ENCODE measurements at places on chromosomes 7 and 10.

- DNase-seq: no peak
Measured at GRCh38 chr10:12333380-12334185, 15.8 kb upstream of the CAMK1D start.

DNA sequence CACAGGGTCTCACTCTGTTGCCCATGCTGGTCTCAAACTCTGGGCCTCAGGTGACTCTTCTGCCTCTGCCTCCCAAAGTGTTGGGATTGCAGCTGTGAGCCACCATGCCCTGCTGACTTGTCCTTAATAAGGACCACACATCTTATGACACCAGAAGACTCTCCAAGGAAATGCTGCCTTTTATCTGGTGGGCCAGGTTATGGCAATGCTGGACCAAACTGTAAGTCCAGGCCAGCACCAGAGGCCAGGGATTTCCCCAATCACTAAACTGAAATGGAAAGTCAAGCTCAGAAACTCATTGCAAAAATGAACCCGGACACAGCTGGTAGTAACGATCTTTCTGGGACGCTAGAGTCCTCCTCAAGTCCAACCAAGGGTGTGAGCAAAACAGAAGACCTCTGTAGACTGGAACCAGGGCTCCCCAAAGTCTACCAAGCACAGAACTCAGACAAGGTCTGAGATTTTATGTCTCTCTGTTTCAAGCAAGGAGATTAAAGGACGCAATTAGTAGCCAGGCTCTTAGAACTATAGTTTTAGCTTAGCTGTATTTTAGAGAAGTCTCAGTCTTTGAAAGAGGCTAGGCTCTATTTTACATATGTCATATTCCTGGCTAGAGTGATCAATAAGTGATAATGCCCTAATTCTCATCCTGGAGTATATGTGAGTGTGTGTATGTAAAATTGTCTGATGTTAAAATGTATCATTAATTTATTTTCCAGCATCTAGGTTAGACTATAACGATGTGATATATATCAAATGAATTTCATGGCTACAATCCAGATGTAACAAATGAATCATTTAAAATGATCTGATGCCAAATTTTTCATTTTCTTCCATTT is 74.0 kb upstream of the ITGB1 start:
- no peak for DNase-seq

DNA sequence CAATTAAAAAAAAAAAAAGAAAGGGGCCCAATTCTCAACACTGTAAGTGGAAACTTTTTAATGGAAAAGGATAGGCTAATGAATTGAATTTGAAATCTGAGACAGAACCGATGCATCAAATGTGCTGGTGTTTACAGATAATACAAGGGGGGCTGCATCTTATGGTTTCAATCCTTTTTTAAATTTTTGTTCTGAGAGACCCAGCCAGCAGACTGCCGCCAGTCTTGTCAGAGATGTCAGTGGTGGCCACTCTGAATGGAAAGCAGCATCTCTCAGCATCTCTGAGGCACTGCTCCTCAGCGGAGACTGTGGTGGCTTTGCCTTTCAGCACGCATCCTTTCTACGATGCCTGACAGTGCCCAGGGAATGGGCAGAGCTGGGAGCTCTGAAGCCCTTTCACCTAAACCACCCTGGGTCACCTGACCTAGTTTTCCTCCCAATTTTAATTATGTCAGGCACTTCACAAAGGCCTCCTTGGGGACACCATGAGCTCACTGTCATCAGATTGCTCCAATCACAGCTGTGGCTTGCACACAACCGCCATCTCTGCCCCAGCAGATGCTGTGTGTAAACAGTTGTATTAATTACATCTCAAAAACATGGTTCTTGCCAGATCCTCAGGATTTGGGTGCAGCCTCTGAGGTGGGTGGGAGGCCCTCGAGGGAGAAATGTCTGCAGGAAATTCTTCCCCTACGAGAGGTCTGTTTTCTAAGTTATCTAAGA is 81.2 kb downstream of the EGFR start:
- no peak for DNase-seq

DNA sequence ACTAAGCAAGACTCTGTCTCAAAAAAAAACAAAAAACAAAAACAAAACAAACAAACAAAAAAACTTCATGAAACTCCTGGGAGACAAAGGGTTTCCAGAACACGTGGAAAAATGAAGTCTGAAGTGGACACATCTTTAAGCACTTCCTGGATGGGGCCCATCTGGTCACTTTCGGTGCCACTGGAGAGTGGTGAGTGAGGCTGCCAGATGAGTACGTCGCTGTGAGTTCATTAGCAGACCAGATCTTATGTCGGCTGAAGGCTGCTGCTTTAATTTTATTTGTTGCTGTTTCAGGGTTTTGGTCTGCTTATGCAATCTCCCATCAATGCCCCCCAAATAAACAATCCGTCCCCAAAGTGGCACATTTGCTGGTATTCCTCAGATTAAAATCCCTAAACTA is 64.4 kb downstream of the NPTX2 start:
- DNase-seq: no peak

GRCh38 chr7:101631224-101631714 is 2.2 kb upstream of the MYL10 start:
- DNase-seq: no peak

GRCh38 chr10:24642921-24643678 is 80.6 kb downstream of the ARHGAP21 start:
- DNase-seq: no peak

DNA sequence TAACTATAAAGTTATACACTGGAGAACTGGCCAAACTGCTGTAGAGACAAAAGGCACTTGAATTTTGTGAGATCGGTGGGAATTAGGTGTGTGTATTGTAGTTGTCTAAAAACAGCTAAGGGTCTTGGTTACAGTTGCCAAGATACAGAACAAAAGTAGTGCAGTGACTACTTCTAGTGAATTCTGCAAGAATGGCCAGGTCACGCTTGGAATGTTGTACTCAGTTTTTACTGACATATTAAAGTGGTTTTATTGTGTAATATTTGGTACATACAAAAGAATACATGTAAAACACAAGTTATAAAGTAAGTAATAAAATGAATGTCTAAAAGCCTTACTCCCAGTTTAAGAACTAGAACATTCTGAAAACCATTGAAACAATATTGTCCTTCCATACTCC is 42.4 kb downstream of the PRPF18 start:
- DNase-seq: no peak

DNA sequence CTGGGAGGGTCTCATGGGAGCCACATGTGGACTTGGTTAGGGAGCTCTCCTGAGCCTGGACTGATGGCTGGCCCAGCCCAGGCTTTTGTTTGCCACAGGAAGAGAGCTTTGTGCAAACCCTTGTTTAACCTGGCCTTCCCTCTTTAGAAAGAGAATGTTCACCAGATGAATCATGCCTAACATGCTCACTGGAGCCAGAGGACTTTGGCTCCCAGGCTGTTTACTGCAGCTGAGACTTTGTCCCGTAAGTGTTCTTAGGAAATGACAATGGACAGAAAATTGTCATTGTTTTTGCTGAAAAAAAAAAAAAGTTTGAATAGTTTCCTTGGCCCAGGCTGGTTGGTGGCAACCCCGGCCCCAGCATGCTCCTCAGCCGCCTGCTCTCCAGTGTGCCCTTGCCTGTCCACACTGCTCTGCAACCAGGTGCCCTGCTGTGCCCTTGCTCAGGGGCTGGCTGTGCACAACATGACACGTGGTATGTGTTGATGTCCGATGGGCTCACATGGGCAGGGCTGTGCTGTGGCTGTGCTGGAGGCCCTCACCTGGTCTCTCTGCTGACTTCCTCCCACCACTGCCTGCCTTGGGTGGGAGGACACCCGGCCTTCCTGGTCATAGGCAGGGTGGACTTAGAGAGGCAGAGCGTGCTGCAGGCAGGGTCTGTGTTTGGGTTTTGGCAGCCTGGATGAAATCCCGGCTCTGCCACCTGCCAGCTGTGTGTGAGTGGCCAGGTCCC is 215.3 kb upstream of the ZNF32 start:
- DNase-seq: no peak

- DNase-seq: no peak
Measured at GRCh38 chr10:71063401-71063800, 149.0 kb upstream of the UNC5B start.

DNA sequence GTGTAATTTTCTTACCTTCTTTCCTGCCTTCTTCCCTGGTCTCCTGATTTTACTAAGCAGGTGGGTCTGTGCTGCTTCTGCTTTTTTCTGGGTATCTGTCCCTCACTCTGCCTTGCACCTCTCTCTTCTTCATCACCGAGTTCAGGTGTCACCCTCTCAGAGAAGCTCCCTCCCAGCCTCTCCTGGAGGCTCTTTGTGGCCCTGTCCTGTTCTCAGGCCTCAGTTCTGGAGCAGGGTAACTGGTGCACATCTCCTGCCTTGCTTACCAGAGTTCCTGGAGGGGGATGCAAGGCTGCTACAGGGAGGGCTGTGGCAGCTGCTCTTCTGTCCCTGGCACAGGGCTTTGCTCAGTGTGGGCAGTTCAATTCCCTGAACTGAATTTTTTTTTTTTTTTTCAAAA is 66.1 kb downstream of the RBM33 start:
- DNase-seq: no peak

GRCh38 chr10:241451-241850 is 106.2 kb downstream of the ZMYND11 start:
- DNase-seq: no peak

GRCh38 chr7:28297801-28298459 is 114.4 kb upstream of the CREB5 start:
- no peak for DNase-seq

DNA sequence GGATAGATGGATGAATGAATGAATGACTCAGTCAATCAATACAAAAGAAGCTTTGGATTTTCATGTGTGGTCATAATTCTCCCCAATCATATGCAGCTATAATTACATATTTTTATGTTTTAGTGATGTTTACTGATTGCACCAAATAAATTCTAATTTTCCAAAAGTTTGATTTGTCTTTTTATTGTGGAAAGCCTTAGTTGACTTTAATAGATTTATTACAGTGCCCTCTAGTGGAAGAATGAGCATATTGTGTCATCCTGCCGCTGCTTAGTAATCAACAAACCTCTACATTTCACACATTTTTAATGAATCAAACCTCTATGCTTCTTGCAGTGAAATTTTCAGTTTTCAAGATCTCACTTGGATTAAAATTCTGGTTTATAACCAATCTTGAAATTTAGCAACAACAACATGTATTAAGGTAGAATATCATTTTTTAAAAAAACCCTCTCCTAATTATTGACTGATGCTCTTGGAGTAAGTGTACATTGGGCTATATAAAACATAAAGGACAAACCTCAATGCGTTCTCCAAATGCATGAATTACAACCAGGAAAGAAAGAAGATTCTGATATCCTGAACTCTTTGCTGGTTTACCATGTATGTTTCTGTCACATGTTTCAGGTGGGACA is 55.6 kb upstream of the PNLIP start:
- DNase-seq: no peak

- no peak for DNase-seq
Measured at GRCh38 chr10:86226781-86227201, 139.8 kb downstream of the GRID1 start.

DNA sequence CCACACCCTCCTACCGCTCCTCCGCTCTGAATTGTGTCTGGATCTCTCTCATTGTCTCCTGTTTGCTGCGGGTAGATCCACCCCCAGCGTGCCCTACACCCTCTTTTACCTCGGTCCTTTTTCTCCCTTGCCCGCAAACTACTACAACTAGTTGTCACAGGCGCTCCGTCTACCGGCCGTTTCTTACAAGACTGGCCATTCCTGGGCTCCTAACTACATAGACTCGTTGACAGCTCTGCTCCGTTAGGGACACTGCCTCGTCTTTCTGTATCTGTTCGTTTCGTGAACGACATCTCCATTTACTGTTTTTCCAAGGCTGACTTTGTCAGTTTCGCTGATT is 786 bp downstream of the TAF3 start:
- no peak for DNase-seq

DNA sequence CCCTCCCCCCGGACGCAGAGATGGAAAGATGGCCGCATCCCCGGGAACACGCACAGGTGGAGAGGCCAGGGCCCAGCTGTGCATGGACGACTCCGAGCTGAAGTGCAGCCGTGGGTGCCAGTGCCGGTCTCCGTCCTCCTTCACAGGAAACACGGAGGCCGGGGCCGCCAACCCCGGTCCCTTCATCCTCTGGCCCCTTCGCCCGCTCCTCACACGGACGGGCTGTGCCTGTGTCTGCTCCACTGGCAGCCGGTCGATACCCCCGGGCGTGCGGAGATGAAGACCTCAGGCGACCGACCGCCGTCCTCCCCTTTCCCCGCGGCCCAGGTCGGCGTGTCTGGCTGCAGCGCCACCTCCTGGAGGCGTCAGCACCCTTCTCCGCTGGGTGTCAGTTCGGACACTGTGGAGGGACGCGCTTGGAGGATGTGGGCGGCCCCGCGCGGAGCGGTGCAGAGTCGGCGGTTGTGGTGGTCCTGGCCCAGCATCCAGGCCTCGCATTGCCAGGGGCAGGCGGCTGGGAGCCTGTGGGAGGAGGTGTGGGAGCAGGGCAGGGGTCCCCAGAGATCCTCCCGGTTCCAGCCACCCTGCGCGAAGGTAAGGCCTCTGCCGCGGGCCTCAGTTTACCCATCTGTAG is 9.9 kb downstream of the ZNF511 start:
- peak; percentile 50 for DNase-seq

GRCh38 chr10:79128923-79129305 is 60.1 kb downstream of the ZMIZ1 start:
- no peak for DNase-seq

DNA sequence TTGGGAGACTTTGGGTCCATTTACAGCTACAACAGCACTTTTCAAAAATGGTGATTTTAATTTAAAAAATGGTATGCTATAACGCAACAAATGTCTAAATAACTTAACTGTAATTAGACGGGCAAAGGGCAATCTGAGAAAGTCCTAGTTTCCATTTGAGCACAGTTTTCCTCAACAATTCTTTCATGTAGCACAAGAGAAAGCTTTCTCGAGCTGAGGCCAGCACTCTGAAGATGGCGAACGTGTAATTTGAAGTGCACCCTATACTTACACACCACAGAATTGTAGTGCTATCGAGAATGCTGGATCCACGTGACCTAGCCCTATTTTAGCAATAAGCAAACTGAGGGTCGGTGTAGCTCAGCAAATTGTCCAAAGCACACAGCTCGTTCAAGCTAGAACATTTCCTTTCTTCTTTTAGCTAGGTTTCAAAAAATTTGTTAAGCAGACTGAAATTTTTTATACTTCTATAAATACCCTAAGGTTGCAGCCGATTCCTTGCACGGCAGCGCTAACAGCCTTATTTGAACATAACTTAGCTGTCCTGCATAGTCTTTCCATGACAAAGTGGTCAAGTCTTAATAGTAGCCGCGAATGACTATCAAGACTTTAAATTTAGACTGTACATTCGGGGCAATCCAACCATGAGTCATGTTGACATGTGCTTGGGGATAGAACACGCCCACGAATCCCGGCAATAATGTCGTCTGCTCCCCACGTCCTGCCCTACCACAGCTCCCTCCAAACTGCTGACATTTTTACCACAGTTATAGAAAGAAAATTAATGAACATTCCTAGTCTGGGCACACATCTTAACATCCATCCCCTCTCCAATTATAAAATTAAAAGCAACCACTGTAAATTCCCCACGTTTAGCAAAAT is 10.0 kb downstream of the KLF6 start:
- DNase-seq: no peak

DNA sequence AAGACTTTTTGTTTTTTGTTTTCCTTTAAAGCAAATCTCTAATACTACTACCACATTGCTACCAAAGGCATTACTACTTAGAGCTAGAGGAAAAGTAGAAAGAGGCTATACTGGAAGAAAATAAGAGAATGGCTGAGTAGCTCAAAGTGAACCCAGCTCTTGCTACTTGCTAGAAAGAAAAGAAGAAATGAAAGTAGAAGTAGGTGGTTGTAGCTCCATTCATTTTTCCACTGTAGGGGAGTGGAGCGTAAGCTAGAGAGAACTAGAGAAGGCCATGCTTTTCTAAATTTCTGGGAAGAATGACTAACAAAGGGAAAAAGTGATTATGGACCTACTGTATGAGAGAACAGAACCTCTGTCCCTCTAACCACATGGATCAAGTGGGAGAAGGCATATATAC is 184.4 kb downstream of the PON1 start:
- DNase-seq: no peak

Data from stimulated activated CD8-positive, alpha-beta memory T cell treated with anti-CD3 and anti-CD28 coated beads, Interleukin-2, amount 100 ng/mL, for 1 hour (primary cell).